ENCODE measurements at places on chromosomes 6 and 20.

DNA sequence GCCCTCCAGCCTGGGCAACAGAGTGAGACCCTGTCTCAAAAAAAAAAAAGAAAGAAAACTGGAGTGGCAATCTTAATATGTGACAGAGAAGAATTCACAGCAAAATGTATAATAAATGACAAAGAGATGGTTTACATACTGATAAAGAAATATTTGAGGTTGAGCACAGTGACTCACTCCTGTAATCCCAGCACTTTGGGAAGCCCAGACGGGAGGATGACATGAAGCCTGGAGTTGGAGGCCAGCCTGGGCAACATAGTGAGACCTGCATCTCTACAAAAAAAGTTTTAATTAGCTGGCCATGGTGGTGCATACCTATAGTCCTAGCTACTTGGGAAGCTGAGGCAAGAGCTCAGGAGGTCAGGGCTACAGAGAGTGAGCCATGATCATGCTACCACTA is 12.4 kb upstream of the DEFB118 start:
- H3K27me3 ChIP-seq = no peaks in the 10 kb centered on the region
- H3K4me3 ChIP-seq = no peak overlapping the region
- no peak for DNase-seq

GRCh38 chr20:4820806-4821518 is 99.3 kb downstream of the PRND start:
- H3K4me3 ChIP-seq = peak overlapping the region; percentile 93
- DNase-seq = no peak
- H3K4me1 ChIP-seq = peaks cover 37% of the 10 kb centered on the region
- H3K36me3 ChIP-seq = peaks cover 12% of the 10 kb centered on the region
- H3K27ac ChIP-seq = peak overlapping the region; percentile 96

GRCh38 chr6:110439356-110439755 is 24.0 kb upstream of the DDO start:
- H3K27me3 ChIP-seq = no peaks in the 10 kb centered on the region
- H3K27ac ChIP-seq = no peak overlapping the region
- no peaks in the 10 kb centered on the region for H3K4me1 ChIP-seq
- H3K4me3 ChIP-seq = no peak overlapping the region
- H3K36me3 ChIP-seq = no peaks in the 10 kb centered on the region
- no peak for DNase-seq

GRCh38 chr6:156634048-156634447 is 143.1 kb upstream of the ARID1B start:
- H3K4me3 ChIP-seq = no peak overlapping the region
- no peak overlapping the region for H3K27ac ChIP-seq
- DNase-seq = no peak
- H3K27me3 ChIP-seq = no peaks in the 10 kb centered on the region
- H3K36me3 ChIP-seq = no peaks in the 10 kb centered on the region
- H3K4me1 ChIP-seq = peaks cover 9% of the 10 kb centered on the region

- H3K27ac ChIP-seq = no peak overlapping the region
- H3K4me1 ChIP-seq = peaks cover 6% of the 10 kb centered on the region
- H3K36me3 ChIP-seq = no peaks in the 10 kb centered on the region
- H3K27me3 ChIP-seq = no peaks in the 10 kb centered on the region
- peak; percentile 74 for DNase-seq
These were observed 53.4 kb downstream of the HIVEP1 start for GRCh38 chr6:12065321-12066140.

DNA sequence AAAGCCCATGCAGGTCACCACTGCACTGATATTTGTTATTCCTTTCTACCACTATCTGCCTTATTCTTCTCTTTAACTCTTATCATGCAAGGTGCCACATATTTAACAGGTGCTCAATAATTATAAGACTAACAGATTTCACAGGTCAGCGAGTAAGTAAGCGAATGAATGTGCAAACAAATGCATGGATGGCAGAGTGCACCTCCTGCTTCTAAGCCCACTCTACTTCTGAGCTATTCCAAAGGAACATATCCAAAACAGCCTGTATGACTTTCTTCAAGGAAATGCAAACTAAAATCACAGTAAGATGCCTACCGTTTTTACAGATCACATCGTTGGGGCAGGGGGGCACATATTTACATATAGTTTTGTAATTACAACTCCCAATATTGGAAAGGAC is 71.3 kb downstream of the ZMYND8 start:
- H3K27ac ChIP-seq = no peak overlapping the region
- H3K4me3 ChIP-seq = no peak overlapping the region
- no peak for DNase-seq
- H3K36me3 ChIP-seq = peaks cover 64% of the 10 kb centered on the region
- no peaks in the 10 kb centered on the region for H3K27me3 ChIP-seq
